ENCODE measurements at places on chromosomes 2 and 18. TPM values are rescaled to one million over a fixed set of nuclear protein-coding genes. Genes with fewer than 3 reads are reported as not detected.
A peak's percentile ranks its signal among the peaks of the same experiment; 100 is the strongest.

DNA sequence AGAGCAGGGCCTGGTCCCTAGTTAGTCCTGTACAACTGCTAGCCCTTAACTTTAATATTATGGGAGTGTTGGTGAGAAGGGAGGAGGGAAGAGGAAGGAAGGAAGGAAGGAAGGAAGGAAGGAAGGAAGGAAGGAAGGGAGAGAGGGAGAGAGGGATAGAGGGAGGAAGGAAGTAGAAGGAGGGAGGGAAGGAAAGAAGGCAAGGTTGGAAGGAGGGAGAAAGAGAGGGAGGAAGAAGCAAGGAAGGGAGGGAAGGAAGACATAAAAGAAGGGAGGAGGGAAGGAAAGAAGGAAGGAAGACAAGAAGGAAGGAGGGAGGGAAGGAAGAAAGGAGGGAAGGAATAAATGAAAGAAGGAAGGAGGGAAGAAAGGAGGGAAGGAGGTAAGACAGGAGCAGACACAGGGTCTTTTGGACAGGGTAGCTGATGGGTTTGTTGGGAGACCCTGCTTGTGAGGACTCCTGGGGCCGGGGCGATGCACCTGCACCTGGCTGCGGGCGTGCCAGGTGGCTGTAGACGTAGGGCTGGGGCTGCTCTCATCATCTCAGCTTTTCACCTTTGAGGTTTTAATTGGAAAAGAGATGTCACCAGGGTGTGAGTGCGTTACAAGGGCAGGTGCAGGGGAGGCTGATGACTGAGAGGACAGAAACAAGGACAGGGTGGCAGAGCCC is 5.9 kb upstream of the POMC start:
- DNase-seq: no peak

GRCh38 chr2:188485496-188485895 is 193.8 kb downstream of the GULP1 start:
- DNase-seq: no peak

DNA sequence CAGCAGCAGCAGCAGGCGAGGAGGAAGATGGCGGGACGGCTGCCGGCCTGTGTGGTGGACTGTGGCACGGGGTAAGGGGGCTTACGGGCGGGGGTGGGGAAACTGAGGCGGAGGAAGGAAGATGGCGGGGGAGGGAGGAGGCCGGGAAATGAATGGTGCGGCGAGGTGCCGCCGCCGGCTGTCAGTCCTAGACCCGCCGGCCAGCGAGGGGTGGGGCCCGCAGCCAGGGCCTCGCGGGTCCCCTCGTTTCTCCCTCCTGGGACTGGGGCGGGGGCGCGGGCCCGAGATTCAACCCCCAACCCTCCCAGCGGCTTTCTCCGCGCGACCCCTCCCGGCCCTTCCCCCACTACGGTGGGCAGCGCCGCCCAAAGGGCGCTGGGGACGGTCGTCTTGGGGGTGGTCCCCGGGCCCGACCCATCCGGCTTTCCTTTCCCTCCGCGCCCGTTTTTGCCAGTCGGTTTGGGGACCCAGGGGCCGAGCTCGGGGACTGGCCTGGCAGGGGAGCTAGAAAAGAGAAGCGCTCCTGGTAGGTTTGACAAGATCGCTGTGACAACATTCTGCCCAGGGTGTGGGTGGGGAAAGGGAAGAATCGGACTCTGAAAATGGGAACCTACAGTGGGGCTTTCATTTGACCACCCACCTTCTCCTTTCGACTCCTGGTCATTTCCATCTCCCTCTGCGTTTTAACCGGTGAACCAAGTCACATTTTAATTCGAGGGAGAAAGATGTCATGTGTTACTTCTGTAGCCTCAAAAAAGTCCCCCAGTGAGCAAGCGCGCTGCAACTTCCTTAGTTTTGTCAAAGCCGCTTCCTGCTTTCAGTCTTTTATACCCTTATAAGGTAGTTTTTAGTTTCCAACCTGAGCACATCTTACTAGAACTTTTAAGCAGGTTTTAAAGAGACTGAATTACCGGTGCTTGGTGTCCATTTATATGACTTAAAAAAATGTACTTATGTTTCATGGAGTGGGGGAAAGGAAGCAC is 655 bp downstream of the ACTR3 start:
- peak; percentile 55 for DNase-seq

GRCh38 chr2:199409759-199410529 is 47.8 kb downstream of the SATB2 start:
- no peak for DNase-seq

Gene BCL2
- total RNA-seq: 8.3 TPM

Gene NDUFAF7
- 24.0 TPM for total RNA-seq

Data from gastrocnemius medialis (tissue), 4 donors.